ENCODE measurements at places on chromosomes 13 and 19.

GRCh38 chr19:48061401-48062344, 17.8 kb upstream of the CABP5 start:
- DNase-seq, result no peak

GRCh38 chr13:112602189-112602588, 14.2 kb upstream of the TUBGCP3 start:
- no peak for DNase-seq

GRCh38 chr13:40648841-40649240, 17.6 kb downstream of the FOXO1 start:
- no peak for DNase-seq

DNA sequence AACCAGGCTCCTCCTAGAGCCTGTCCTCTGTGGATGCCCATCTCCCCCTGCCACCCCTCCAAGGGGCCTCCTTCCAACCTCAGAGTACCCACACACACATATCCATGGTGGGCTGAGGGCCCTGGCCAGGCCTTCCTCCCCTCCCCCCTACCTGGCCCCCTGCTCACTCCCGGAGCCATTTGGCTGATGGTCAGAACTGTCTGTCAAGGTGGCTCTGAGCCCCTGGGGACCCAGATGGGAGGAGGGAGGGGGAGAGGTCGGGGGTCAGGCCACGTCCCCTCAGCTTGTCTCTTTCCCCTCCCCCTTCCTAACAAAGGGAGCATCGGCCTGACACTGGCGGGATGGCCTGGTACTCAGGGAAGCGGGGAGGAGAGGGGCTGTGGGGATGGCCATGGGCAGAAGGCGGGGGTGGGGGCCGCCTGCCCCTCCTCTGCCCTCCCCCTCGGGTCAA, 18.7 kb upstream of the POU2F2 start:
- DNase-seq, result no peak

- no peak for DNase-seq
These were observed 138.6 kb downstream of the KCNRG start for GRCh38 chr13:50153876-50154275.

- no peak for DNase-seq
These were observed 4.0 kb downstream of the HSPB6 start for GRCh38 chr19:35752746-35753350.

GRCh38 chr13:99971576-99972189, at the start of gene ZIC5:
Gene ZIC5 (minus strand): TSS chr13:99971767. CDS start chr13:99971603, 164 bp downstream.
- no peak for DNase-seq

- DNase-seq, result no peak
These were observed 624 bp downstream of the CTXN1 start for GRCh38 chr19:7925171-7925851.

DNA sequence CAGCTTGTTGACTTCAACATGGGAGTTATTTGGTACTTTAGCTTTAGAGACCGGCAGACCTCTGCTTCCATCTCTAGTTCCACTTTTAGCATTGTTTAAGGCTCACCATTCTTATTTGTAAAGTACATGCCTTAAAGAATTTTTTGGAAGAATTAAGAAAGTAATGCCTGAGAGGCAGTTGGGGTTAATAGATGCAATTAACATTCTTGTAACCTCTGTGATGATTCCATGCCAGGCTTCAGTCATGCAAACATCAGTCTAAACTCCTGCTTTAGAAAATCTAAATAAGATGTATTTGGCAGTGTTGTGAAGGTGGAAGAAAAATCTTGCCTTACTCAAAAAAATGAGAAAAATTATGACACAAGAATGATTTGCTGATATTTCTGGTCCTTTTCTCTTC, 79.9 kb upstream of the UBAC2 start:
- no peak for DNase-seq

DNA sequence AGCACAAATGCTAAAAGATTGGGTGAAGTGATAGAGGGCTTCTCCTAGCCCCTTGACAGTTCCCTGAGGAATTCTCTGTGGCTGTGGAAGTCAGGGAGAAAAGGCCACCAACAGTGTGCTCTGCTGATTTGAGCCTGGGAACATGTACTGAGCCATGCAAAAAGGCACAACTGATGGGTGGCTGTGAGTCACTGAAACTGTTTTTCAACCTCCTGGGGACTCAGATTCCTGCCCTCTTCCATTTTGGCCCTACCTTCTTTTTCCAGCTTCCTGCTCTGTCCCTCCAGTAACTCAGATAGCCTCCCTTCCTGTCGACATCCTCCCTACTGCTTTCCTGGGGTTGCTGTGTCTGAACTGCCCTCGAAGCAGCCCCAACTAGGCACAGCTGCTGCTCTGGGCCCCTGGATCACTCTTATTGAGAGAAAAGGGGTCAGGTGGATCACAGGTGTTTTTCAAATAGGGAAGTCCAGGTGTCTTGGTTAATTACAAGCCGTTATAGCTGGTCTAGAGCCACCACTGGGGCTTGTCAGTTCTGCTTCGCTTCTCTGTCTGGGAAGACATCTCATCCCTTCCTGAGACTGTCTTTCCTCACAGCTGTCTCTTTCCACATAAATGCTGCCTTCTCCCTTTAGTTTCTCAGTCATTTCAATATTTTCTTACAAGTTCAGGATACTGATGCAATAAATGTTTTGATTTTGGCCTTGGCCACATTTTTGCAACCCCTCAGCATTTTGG, 13.7 kb downstream of the FAM124A start:
- no peak for DNase-seq

- DNase-seq, result no peak
These were observed 77.0 kb downstream of the LRRC63 start for GRCh38 chr13:46288570-46289259.

DNA sequence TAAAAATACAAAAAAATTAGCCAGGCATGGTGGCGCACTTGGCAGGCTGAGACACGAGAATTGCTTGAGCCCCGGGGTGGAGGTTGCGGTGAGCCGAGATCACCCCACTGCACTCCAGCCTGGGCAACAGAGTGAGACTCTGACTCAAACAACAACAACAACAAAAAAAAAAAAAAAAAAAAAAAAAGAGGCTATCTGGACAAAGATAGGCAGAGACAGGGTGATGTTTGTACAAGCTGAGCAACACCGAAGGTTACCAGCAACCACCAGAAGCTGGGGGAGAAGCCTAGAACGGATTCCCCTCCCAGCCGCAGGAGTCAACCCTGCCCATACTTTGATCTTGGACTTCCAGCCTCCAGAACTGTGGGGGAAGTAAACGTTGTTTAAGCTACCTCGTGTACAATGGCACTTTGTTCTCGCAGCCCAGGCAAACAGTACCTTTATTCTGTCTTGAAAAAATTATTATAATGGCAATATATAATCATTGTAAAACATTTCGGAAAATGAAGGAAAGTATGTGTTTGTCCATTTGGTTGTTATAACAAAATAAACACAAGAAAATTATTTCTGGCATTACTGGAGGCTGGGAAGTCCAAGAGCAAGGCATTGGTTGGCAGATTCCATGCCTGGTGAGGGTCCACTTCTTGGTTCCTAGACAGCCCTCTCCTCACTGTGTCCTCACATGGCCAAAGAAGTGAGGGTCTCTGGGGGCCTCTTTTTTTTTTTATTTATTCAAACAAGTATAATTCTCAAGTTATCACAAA, 39.8 kb upstream of the LATS2 start:
- no peak for DNase-seq

DNA sequence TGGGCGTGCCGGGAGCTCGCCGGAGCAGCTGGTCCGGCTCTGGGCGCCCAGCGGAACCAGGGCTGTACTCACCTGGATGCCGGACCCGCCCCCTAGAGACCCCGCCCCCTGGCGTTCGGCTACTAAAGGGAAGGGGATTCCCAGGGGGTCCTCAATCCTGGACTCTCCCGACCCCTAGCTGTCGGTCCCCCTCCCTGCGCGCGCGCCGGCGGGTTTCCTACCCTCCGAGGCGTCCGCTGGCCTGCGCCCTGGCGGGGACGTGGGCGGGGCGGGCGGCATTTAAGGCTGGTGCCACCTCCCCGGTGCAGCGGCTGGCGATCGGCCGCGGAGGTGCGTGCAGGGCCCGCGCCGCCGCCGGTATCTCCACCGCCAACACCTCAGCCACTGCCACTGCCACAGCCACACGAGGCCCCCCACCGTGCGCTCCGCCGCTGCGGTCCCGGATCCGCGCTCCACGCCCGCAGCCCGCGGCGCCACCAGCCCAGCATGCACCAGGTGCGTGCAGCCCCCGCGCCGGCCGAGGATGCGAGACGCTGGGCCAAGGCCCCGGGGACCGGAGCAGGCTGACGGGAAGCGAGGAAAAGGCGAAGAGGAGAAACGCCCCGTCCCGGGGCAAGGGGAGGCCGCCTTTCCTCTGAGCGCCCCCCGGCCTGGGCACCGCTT, at the start of gene ATP12A:
ATP12A (plus strand) TSS at position 151 of the 663 bp plus-strand sequence; CDS start at position 487, 336 bp downstream.
- DNase-seq, result no peak

DNA sequence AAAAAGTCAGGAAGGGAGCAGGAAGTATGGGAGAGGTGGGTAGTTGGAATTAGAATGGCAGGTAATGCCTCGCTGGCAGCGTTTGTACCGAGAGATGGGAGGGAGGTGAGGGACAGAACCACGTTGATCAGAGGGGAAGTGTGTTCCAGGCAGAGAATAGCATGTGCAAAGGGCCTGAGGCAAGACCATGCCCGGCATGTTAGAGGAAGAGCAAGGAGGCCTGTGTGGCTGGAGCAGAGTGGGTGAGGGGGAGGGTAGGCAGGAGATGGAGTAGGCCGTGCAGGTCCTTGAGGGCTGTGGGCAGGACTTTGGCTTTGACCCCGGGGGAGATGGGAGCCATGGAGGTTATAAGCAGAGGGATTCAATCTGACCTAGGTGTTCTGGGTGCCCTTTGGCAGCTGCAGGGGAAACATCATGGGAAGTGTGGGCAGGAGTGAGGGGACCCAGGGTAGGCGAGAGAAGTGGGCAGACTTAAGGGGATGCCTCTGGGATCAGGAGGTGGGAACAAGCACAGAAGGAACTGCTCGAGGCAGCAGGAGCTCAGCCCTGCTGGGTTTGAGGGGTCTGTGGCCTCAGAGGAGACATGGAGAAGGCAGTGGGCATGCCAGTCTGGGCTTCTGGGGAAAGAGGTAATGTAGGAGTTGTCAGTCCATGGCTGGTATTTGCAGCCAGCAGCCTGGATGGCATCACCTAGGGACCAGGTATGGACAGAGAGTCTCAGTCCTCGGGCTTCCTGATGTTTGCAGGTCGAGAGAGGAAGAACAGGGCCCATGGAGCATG, 48.8 kb downstream of the CD320 start:
- DNase-seq, result no peak

DNA sequence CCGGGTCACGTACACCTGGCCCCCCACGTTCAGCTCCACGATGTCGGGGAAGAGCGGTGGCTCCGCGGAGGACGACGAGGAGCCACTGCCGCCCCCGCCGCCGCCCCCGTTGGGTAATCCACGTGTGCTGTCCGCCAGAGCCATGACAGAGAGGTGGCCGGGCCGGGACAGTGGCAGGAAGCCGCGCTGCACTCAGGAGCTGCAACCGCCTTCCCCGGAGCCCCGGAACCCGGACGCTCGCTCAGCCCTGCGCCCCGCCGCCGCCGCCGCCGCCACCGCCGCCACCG, 257 bp downstream of the KCTD12 start:
- no peak for DNase-seq

DNA sequence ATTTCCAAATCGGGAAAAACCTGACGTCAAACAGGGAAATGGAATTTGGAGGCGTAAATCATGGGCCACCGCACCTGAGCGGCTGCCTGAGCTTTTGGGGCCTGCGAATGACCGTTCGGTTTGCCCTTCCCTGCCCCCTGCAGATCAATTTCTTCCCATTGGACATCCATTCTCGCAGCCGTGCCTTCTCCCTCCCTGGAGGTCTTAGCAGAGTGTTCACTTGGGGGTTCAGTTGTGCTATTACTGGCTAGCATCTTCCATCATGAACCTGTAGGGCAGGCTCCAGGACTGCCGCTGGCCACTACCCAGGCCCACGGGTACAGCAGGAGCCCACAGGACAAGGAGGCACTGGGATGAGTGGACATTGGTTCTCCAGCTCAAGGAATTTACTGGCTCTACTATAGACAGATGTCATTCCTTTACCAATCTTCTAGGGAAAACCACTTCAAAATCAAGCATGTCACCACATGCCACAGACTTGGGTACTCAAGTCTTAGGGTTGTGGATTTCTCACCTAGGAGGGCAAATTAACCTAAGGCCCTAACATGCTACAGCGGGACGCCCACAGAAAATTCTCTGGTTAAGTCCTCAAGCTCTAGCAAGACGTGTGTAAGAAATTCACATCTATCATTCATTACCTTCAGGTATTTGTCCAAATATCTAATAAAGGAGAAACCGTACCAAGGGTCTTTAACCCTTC, 75.5 kb downstream of the COL4A1 start:
- no peak for DNase-seq

DNA sequence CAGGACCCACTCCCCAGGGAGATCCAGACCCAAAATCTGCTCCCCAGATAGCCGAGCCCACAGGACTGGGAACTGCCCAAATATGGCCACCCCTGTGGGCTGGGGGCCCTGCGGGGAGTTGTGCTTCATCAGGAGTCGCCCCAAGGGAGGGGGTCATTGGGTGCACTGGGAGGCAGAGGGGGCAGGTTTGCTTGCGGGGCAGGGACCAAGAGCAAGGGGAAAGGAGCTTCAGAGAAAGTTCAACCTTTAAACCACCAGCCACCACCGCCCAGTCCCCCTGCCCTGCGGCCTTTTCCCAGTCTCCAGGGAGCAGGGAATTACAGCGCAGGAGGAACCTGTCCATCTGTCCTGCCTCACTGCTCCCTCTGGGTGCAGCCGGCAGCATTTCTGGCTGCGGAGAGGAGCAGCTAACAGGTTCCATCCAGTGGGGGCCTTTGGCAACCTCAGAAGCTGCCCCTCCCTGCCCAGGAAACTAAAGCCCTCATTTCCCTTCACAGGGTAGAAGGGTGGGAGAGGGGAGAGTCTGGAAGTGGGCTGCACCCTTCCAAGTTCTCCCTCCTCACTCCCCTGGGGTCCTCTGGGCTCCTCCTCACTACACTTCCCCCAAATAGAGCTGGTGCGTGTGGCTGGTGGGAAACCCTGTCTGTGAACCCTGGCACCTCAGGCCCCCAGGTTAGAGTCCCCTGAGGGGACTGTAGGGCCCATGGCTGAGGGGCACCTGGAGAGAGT, 13.8 kb upstream of the ASF1B start:
- DNase-seq, result no peak

DNA sequence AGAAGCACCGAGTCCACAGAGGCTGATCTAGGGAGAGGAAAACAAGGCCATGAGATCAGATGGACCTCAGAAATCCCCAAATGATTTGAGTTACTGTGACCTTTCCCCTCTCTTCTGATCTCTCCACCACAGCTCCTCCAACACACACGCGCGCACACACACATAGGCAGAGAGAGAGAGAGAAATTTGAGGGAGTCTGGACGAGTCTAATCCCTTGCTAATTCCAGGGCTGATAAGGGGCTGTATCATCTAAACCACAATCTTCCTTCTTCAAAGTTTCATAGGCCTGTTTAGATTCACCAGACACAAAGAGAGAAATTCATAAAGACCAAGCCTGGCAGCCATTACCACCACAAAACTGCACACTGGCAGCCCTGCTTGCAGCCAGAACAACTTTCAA, 8.6 kb downstream of the ZFP82 start:
- DNase-seq, result no peak
